ENCODE measurements at places on chromosomes 11 and 22.

DNA sequence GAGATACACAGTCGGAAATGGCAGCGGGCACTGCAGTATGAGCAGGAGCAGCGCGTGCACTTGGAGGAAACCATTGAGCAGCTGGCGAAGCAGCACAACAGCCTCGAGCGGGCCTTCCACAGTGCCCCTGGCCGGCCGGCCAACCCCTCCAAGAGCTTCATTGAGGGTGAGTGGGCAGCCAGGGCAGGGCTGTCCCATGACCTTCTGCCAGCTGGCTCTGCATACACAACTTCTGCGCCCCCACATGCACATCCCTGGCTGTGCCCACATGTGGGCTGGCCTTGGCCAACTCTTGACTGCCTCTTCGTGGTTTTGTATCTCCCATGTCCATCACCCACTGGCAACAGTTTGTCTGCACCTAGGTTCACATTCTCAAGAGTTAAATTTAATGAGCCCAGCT is 81.1 kb downstream of the MORC2 start:
- no peak for DNase-seq

DNA sequence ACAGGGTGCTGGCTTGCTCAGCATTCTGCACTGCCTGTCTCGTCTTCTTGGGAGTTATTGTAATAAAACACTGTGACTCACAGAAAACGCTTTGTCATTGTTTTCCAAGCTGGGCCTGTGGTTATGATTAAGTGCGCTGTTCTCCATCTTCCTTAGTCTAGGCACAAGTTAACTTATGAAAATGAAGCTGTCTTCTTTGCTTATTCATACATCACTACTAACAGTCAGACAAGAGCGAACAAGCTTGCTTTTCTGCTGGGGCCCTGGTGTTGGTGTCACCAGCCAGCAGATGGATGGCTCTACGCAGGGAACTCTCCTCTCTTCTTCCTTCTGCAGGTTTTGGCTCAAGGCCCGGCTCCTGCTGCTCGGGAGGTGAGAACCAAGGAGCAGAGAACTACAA is 380.1 kb upstream of the SYN3 start:
- DNase-seq = no peak

DNA sequence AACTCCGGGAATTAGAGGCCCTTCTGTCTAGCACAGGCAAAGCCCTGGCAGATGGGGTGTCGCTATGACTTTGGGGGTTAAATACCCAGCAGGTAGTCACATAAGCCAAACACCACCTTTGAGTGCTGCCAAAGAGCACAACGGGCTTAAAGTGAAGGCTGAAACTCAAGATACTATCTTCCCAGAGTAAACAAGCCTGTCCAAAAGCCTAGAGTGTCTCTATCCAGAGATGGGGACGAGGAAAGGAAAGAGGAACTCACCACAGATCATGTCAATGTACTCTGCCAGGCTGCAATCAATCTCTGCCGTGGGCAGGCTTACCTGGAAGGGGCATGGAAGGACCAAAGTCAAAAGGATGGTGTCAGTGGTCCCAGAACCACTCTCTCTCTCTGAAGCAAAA is 14.5 kb downstream of the TMEM25 start:
- DNase-seq = no peak

- DNase-seq = no peak
These were observed 7.9 kb upstream of the SCGB1A1 start for GRCh38 chr11:62410972-62411371.

DNA sequence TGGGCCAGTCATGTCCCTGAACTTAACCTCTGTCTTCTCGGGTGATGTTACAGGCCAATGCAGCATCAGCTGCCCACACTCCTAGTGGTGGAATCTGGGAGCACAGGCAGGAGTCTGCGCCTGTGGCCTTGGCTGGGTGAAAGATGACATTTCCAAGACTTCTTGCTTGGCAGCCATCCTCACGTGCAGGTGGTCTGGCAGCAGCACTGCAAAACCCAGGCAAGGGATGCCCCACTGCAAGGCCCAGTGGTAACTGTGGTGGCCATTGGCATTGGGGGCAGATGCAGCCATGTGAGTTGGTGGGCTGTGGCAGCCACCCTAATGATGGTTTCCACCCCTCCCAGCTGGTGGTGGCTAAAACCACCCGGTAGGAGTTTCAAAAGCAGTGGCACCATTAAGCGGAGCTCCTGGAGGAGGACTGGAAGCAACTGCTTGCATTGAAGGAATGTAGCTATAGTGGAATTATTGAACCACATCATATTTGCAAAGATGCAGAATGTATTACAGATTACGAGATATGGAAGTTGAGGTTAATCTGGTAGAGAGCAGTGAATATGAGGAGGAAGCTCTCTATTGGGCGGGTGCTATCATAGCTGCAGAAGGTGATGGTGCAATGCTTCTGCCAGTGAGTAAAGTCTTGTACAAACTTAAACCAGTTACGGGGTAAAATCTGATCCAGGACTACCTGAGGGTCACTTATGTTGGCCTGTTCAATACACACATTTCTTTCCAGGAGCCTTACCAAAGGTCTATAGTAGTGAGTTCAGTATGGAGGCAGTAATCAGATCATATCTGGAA is 120.7 kb upstream of the TOP3B start:
- no peak for DNase-seq

DNA sequence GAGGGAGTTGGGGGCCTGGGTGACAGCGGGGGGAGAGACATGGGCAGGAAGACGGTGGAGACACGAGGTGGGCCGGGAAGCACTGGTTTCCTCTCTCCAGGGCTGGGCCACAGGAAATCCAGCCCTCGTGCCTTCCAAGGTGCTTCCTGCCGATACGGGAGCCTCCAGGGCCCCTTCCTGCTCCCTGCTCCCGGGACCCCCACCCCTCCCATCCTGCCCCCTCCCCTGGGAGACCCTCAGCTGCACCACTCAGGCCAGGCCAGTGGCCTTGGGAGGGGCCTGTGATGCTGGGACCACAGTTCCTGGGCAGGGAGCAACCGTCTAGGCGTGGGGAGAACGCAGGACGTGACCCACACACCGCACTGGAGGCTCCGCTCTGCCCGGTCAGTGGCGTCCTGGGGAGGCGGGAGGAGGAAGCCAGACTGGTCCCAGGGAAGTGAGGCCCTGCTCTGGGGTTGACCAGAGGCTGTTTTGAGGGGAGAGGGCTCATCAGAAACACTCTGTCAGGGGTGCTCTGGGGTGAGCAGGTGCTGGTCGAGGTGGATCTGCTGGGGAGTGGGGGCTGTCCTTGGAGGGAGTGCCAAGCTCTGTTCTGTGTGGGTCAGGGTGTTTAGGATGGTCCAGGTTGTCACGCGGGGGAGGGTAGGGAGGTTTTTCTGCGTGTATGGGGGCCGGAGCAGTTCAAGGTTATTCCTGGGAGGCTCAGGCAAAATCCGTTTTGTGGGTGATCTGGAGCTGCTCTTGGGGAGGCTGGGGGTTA is at the start of gene SHANK3:
TSS of gene SHANK3 (plus strand) at position 353 of the 760 bp plus-strand sequence.
- no peak for DNase-seq

DNA sequence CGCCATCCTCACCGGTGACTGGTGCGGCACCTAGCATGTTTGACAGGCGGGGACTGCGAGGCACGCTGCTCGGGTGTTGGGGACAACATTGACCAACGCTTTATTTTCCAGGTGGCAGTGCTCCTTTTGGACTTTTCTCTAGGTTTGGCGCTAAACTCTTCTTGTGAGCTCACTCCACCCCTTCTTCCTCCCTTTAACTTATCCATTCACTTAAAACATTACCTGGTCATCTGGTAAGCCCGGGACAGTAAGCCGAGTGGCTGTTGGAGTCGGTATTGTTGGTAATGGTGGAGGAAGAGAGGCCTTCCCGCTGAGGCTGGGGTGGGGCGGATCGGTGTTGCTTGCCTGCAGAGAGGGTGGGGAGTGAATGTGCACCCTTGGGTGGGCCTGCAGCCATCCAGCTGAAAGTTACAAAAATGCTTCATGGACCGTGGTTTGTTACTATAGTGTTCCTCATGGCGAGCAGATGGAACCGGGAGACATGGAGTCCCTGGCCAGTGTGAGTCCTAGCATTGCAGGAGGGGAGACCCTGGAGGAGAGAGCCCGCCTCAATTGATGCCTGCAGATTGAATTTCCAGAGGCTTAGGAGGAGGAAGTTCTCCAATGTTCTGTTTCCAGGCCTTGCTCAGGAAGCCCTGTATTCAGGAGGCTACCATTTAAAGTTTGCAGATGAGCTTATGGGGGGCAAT is 1.1 kb downstream of the NEAT1 start:
- DNase-seq = no peak

DNA sequence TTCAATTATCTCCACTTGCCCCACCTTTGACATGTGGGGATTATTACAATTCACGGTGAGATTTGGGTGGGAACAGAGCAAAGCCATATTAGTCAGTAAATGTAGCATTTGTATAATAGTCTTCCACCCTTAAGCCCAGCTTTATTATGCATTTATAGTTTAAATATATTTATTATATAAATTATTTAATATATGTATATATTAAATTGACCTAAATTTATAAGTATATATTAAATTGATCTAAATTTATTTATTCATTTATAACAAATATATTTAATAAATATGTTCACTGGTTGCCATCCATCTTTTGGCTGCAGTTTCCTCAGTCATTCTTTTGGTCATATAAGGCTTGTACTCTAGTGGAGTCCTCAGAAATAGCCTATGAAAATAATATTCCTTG is 23.6 kb upstream of the CHORDC1 start:
- DNase-seq = no peak

GRCh38 chr22:37514526-37515051 is 4.6 kb downstream of the CARD10 start:
- no peak for DNase-seq

GRCh38 chr22:17213976-17214375 is 5.3 kb downstream of the ADA2 start:
- DNase-seq = no peak

DNA sequence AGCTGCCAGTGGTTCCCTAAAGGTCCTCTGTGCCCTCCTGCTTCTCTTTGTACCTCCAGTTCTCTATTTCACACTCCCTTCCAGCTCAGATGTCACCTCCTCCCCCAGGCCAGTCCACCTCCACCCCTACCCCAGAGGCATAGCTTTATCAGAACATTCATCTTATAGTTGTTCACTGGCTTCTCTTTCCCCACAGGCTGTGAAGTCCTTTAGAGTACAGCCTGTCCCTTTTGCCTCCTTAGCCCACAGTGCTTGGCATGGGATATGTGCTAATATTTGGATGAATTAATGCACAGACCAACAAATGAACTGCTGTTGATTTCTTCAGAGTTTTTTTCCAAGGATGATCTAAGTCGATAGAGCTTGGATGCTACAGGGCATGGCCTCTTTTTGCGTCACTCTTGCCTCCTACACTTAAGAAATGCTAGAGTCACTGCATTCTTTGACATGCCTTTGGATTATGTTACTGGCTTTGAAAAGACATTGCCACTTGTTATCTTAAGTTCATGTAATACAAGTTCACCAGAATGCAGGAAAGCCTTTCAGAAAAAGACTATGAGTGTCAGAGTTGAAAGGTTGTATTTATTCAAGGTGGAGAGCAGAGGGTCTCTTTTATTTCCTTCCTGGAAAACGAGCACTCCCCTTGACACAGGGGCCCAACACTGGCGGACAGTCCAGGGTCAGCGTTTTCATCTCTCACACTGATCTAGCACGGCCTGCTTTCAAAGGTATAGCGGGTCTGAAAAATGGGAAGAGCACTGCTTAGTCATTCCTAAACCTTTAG is 75.7 kb downstream of the PISD start:
- no peak for DNase-seq

GRCh38 chr11:66334605-66335442 is 1.4 kb downstream of the RIN1 start:
- DNase-seq = no peak

- no peak for DNase-seq
These were observed 411.6 kb downstream of the TBC1D22A start for GRCh38 chr22:47174096-47174495.

DNA sequence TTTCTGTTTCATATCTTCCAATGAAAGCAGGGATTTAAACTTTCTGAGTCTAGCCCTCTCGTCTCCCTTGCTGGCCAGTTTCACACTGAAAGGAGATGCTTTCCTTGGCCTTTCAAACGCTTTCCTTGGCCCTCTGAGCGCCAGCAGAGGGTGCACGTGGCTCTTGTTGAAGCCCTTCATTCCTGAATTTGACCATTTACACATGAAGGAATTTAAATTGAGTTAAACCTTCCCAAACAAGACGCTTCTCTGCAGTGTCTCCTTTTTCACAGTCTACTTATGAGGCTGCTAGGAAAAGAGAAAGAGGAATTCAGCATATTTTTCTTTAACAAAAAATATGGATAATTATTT is 21.6 kb downstream of the NNMT start:
- no peak for DNase-seq

DNA sequence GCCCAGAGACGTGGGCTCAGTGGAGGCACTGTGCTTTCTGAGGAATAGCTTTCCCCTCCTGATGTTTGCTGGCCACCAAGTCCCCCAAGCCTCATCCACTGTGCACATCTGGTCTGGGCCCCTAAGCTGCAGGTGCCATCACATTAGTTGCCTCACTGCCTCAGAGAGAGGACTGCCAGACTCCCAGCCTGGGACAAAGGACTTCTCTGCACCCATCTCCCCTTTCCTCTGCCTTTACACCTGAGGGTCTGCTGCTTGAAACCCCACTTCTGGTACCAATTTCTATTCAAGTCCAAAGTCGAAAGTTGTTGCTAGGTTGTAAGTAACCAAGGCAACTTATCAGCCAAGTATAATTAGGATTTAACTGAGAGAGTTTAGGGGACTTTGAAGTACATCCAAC is 3.7 kb upstream of the LZTR1 start:
- DNase-seq = no peak

DNA sequence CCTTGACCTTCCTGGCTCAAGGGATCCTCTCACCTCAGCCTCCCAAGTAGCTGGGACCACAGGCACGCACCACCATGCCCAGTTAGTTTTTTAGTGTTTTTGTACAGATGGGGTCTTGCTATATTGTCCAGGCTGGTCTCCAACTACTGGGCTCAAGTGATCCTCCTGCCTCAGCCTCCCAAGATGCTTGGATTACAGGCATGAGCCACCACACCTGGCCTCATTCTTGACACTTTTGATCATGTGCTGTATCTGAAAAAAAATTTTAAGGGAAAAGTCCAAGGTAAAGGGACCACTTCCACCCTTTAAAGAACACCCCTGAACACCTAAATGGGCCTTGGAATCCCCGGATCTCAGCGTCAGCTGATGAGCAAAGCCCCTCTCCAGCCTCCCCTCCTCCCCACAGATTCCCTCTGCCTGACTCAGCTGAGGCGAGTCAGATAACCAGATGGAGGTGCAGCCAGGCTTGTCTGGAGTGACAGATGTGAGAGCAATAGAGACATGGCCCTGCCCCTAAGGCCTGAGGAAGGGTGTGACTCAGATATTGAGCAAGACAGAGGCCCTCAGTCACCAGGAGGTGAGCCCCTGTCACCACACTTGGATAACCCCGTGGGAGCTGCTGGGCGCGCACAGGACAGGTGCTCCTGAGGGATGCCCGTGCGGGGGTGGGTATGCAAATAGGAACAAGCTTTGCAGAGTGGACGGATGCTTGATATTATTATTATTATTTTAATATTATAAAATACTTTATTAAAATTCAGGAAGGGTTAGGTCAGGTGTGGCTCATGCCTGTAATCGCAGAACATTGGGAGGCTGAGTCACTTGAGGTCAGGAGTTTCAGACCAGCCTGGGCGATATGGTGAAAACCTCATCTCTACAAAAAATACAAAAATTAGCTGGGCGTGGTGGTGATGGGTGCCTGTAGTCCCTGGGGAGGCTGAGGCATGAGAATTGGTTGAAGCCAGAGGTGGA is 5.0 kb upstream of the CCDC88B start:
- no peak for DNase-seq
